ENCODE measurements at places on chromosomes 11 and 22.

- peak; percentile 46 for DNase-seq
Observed at GRCh38 chr11:134332189-134332631, 422 bp downstream of the GLB1L2 start.

DNA sequence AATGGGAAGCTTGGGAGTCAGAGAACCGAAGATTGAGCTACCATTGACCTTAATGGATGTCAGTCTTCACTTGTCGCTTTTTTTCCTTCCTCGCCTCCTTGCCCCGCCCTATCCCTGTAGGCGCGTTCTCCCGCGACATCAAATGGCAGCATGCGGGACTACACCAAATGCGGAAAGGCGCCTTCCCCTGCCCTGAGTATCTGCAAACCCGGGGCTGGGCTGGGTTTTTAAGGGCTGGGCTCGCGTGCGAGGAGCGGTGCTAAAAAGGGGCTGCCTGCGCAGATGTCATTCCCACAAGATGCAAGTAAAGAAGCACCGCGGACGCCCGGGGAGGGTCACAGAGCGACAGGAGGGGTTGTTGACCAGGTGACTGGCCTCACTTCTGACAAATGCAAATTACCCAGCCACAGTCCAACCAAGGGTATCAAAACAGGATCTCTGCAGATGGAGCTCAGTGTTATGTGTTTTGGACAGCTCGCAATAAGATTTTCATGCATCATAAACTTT is 4.7 kb upstream of the FAM111B start:
- peak; percentile 67 for DNase-seq

DNA sequence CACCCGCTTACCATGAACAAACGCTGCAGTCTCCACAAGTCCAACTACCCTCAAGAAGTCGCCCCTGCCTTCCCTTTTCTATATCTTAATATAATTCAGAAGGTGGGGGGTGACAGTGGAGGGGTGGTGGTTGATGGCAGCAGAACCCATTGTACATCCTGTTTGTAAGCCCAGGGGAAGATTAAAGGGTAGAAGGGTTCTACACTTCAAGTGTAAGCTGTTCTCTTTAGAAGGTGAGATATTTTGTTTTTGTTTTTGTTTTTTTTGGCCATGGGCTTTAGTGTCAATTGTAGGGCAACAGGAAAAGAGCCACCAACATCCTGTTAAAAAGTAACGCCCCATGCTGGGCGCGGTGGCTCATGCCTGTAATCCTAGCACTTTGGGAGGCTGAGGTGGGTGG is 34.9 kb upstream of the RRAS2 start:
- no peak for DNase-seq

- no peak for DNase-seq
Observed at GRCh38 chr11:31820438-31820818, 9.3 kb upstream of the PAX6 start.

Data from activated naive CD8-positive, alpha-beta T cell treated with anti-CD3 and anti-CD28 coated beads for 36 hours (primary cell).